ENCODE measurements at places on chromosomes 2 and 18.

- H3K4me1 ChIP-seq = no peaks in the 10 kb centered on the region
- no peak overlapping the region for H3K27ac ChIP-seq
- H3K4me3 ChIP-seq = no peak overlapping the region
- no peaks in the 10 kb centered on the region for H3K36me3 ChIP-seq
These were observed 46.6 kb upstream of the TCF4 start for GRCh38 chr18:55634545-55634944.

DNA sequence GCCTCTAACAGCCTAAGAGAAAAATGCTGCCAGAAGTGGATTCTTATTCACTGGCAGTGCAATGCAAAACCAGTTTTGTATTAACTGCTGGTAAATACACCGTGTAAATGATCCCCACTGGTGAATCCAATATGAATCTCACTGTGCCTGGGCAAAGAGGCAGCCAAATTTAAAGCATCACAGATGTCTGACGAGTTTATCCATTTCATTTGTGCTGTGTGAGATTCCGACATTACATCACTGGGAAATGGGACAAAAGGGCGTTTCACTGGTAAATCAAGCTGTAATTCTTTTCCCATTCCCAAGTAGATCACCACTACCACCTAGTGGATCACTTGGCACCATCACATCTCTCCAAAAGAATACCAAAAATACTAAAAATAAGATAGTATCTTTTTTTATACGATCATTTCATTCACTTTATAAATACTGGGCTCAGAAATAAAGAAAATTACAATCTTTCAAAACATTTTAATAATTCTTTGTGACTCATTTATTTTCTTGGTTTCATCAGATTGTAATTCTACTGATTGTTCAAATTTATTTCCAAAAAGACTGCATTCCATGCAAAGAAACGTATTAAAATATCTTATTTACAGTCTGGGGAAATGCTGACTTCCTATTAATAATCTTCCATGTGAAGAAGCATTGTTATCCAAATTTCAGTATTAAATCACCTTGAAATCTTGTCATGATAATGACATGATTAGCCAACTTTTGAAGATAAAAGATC is 125.6 kb downstream of the GRB14 start:
- no peaks in the 10 kb centered on the region for H3K4me1 ChIP-seq
- H3K27ac ChIP-seq = no peak overlapping the region
- no peak for DNase-seq

GRCh38 chr2:42493468-42494354 is at the start of gene KCNG3:
TSS of gene KCNG3 (minus strand) at chr2:42493982. CDS start at chr2:42493501, 481 bp downstream.
- H3K27me3 ChIP-seq = peaks cover 33% of the 10 kb centered on the region
- H3K36me3 ChIP-seq = no peaks in the 10 kb centered on the region
- H3K27ac ChIP-seq = peak within 1 kb of the TSS; percentile 95
- peaks cover 7% of the 10 kb centered on the region for H3K4me1 ChIP-seq
- peak; percentile 63 for DNase-seq
- H3K4me3 ChIP-seq = peak within 1 kb of the TSS; percentile 96

GRCh38 chr2:128552806-128553551 is 234.3 kb upstream of the HS6ST1 start:
- H3K4me3 ChIP-seq = no peak overlapping the region
- H3K27ac ChIP-seq = no peak overlapping the region
- DNase-seq = no peak
- no peaks in the 10 kb centered on the region for H3K4me1 ChIP-seq

DNA sequence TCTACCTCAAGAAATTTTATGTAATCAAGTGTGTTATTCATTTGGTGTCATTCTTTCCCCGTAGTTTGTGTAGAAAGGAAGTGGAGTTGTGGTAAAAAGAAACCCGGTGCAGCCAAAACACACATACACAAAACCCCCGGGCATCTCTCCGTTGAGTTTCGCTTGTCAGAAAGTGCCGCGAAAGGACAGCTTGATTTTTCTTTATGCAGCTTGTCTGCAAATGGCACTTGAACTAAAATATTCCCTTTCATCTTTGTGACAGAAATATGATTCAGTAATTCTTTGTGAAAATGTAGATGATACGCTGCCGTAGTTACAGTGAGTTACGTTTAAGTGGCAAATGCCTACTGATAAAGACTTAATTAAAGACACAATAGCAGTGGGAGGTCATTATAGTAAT is 268.8 kb upstream of the SPRED2 start:
- no peaks in the 10 kb centered on the region for H3K4me1 ChIP-seq
- H3K4me3 ChIP-seq = no peak overlapping the region
- no peak overlapping the region for H3K27ac ChIP-seq
- no peak for DNase-seq
